Midbrain (tissue), 1 donor: ENCODE measurements at places on chromosomes 1 and 21.

DNA sequence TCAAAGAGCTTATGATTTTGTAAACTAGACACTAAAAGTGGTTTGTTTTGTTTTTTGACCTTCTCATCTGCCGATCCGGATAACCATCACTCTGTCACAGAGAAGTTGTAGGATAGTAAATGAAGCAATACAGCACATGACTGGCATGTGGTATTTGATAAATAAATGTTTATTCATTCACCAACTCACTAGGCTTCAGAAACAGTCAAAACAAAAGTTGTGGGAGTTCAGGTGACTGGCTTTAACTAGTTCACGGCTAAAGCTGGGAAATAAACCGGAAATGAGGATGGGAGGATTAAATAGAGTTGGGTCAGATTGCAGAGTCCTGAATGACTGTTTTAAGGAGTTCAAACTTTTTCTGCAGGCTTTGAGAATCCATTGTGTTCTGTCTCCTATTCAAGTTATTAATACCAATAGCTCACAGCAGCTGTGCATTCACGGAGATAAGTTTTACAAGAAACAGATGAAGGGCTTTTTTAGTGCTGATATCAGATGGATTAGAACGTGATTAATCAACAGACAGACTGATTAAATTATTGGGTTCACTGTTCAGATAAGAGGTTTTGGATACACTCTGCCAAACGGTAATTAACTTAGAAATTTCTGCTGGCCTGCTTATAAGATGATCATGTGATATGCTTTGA lies 463.3 kb downstream of the DPYD start:
- DNase-seq = no peak

DNA sequence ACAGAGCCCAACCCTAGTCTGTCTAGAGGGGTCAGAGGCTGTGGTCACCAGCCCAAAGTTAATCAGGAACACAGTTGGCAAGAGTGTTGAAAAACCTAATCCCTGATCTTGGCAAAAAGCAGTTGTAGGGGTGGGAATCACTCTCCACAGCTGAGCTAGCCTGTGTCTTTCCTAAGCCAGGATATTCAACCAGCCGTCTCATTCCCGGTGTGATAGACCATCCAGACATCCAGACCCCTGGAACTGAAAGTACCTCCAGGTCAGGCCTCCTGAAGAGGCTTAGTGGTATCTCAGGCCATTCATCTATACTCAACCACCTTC lies 4.9 kb downstream of the LHX9 start:
- no peak for DNase-seq

GRCh38 chr1:151502859-151503780 lies 8.1 kb upstream of the CGN start:
- no peak for DNase-seq

GRCh38 chr21:41500931-41501381 lies 7.0 kb downstream of the TMPRSS2 start:
- DNase-seq = no peak

GRCh38 chr1:195618287-195618686 lies 990.0 kb downstream of the KCNT2 start:
- no peak for DNase-seq

DNA sequence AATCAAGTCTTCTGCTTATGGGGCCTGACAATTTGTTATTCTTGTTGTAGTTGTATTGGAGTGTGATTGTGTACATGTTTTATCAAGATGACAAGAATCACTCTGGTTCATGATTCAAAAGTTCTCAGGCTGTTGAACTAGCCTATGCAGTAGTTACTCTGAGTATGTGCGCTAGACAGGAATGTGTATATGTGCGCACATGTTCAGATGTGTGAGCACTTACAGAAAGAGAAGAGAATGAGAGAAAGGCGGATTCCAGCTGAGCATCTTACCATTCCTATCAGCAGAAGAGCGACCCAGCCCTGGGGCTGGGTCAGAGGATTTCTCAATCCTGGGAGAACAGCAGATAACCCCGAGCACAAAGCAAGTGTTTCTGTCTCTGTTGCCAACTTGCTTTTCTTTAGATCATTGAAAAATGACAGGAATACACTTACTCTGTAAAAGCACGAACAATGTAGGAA lies 110.8 kb upstream of the HOOK1 start:
- DNase-seq = no peak

GRCh38 chr1:95236784-95237575 lies 3.0 kb downstream of the RWDD3 start:
- DNase-seq = no peak

- no peak for DNase-seq
These were observed 37.1 kb upstream of the CSF1 start for GRCh38 chr1:109873278-109874175.

- DNase-seq = no peak
These were observed 127.0 kb downstream of the AKT3 start for GRCh38 chr1:243723050-243723449.

- DNase-seq = no peak
These were observed 40.3 kb downstream of the NPHP4 start for GRCh38 chr1:5951846-5952410.

DNA sequence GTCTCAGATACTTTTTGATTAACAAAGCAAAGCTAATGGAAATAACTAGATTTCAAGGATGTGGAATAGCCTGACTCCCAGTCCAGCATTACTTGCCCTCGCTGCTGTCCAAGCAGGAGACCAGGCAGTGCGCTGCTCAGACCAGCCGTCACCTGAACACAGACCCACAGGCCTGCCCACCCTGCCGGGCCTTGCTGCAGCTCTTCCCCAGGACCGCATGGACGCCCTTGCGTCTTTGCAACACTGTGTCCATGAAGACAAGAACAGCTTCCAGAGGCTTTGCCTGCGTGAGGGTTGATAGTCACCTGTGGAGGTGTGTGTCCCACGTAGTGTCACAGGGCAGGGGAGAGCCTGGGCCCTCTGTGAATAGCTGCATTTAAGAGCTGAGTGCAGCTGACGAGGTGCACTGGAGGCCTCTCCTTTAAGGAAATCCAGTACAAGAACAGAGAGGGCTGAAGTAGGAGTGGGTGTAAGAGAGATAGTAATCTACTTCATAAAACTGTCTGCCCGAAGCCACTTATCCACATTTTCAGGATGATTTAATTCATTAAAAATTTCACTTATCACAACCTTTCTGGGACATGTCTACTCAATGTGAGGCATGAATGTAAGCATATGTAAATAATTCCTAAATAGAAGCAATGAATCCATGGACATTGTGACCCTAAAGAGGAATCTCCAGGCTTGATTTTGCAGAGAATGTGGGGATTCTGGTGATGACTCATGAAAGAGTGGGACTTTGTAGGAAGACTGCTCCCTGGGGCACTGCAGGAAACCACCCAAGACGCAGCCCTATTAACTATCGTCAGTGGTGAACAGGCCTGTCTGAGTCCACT lies 176.2 kb upstream of the RAB4A start:
- DNase-seq = no peak
